ENCODE measurements at places on chromosomes 6 and 20.
A peak's percentile ranks its signal among the peaks of the same experiment; 100 is the strongest.

- DNase-seq, result no peak
Observed at GRCh38 chr6:151056230-151056907, 183.4 kb upstream of the AKAP12 start.

DNA sequence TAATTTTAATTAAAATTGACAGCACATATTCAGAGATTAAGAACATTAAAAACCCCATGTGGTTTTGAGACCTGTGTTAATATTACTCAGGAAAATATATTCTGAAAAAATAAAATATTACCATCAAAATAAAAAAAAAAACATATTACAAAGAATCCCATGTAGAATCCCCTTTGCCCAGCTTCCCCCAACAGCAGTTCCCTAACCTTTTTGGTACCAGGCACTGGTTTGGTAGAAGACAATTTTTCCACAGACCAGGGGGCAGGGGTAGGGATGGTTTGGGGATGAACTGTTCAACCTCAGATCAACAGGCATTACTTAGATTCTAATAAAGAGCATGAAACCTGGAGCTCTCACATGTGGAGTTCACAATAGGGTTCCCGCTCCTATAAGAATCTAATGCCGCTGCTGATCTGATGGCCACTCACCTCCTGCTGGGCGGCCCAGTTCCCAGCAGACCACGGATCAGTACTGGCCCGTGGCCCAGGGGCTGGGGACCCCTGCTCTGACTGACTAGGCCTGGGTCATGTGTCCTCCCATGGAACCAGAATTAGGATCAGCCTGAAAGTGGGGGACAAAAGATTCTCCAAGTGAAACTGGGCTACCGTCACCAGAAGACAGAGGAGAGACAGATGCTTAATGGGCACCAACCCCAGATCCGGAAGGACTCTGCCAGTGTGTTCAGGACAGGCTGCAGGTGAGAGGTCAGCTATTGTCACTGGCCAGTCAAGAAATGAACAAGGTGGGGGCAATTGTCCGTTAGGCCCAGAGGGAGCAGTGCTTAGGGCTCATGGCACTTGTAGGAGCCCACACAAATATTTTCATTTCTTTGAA lies 235.5 kb downstream of the PREX1 start:
- no peak for DNase-seq

GRCh38 chr6:19299129-19299528 lies 538.0 kb upstream of the ID4 start:
- DNase-seq, result no peak

DNA sequence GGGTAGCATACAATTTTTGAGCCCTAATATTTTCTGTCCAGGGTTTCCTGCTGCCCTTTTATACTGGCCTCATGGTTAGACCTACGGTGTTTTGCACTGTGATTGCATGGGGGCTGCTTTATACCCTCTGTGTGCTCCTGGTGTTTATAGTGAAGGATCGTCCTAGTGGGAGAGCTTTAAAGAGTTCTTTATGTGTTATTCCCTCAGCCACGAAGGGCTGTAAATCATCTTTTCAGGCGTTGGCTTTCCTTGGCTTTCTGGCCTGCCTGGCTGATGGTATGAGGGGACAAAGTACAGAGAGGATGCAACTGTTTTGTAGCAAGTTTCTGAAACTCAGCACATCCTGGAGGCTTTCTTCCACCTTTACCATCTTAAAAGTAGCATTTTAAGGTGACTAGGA lies 464.3 kb downstream of the EPM2A start:
- no peak for DNase-seq

GRCh38 chr6:67643281-67643680 lies 991.8 kb upstream of the ADGRB3 start:
- DNase-seq, result no peak

- DNase-seq, result no peak
Observed at GRCh38 chr6:106128981-106129781, 43.0 kb downstream of the PRDM1 start.

GRCh38 chr6:132167929-132168892 lies 217.0 kb upstream of the CCN2 start:
- DNase-seq, result no peak

- DNase-seq, result no peak
Observed at GRCh38 chr6:6969761-6970223, 138.0 kb upstream of the RREB1 start.

- DNase-seq, result no peak
Observed at GRCh38 chr20:58431134-58431533, 42.1 kb downstream of the VAPB start.

DNA sequence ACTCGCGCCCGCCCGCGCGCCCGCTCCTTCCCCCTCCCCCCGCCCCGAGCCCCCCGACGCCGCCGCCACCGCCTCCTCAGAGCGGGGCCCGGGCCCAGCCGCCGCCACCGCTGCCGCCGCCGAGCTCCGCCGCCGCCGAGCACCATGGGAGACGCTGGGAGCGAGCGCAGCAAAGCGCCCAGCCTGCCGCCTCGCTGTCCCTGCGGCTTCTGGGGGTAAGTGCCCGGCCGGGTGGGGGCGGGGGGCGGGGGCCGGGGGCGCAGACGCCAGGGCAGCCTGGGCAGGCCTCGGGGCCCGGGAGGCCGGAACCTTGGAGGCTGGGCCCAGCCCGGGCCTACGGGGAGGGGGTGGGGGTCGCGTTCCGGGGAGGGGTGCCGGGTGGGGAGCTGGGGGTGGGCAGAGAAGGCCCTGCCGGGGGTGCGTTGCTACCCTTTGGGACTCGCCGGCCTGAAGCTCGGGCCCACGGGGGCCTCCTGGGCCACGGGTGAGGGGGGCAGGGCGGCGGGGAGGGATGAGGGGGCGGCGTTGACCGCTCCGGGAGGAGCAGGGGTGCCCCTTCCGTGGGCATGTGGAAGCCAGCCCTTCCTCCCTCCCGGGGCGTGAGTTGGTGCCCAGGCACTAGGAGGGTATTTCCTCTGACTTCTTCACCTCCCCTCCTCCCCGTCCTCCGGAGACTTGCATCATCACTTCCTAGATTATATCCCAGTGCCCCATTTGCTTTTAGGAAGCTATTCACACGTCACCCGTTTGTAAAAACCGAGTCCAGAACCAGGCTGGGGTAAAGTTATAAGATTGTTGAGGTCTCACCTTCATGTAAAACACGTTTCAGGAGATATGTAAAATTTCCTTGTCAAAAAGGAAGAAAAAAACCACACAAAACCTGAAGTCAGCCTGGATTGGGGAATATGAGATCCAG lies 533 bp downstream of the ZFAND3 start:
- peak; percentile 28 for DNase-seq

DNA sequence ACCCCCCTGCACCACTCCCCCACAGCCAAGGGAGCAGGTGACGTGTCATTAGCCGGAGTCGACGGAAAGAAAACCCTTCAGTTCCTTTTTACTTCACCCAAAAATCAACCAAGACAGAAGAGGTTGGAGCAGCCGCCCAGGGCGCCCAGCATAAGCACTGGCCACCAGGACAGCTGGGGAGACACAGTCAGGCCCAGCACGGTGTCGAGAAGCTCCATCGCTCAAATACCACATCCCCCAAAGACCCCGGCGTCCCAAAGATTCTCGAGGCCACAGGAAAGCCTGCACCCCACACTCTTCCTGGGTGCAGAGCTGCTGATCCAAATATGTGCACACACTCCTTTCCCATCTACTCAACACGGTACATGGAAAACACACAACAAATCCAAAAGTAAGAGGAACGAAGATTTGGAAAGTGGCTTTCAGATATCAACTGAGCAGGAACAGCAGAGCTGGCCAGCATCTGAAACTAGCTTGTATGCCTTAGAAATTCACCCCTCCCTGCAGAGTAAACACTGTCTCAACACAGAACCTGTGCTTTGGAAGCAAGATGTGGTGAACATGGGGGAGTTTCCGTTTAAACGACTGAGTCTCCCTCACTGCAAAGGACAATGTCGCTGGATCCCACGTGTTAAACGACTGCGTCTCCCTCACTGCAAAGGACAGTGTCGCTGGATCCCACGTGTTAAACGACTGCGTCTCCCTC lies 54.6 kb downstream of the DLL1 start:
- DNase-seq, result no peak

DNA sequence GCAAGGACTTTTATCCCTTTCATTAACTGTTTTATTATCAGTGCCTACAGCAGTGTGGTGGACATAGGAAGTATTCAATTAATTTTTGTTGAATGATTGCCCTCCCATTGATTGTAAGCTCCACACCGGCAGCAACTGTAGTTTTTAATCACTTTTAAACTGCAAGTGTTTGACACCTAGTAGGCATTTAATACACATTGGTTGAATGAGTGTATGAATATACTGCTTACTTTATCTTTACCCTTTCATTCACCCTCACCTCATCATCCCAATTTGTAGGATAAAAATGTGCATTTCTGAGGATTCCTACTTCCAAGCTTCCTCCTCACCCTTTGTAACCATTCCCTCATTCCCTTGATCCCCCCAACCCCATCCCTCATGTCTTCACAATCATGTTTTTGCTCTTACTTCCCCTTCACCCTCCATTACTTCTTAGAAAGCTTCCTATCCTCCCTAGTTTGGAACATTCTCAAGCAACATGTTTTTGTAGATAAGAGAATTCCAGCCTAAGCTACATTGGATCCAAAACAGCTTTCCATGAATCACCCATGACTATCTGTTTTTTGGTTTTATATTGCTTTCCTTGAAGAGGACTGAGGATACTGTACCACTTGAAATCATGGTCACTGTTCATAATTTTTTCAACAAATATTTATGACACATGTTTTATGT lies 955 bp upstream of the SLC26A8 start:
- no peak for DNase-seq

DNA sequence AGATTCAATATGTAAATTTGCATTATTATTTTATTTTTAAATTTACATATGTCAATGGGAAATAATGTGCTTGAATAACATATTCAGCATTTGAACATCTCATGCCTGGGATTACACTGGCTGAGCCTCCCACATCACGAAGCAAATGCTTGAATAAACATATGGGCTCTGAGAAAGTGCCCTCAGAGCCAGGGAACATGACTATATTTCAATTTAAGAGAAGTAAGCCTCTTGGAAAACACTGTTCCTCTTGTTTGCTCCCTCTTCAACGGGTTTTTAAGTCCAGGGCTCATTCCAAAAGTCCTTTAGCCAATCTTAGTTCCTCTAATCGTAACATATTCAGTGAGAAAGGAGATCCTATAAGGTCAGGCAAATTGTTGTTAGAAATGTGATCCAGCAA lies 122.0 kb downstream of the GMPR start:
- no peak for DNase-seq

- DNase-seq, result no peak
Observed at GRCh38 chr6:131029626-131030297, 33.3 kb downstream of the EPB41L2 start.

DNA sequence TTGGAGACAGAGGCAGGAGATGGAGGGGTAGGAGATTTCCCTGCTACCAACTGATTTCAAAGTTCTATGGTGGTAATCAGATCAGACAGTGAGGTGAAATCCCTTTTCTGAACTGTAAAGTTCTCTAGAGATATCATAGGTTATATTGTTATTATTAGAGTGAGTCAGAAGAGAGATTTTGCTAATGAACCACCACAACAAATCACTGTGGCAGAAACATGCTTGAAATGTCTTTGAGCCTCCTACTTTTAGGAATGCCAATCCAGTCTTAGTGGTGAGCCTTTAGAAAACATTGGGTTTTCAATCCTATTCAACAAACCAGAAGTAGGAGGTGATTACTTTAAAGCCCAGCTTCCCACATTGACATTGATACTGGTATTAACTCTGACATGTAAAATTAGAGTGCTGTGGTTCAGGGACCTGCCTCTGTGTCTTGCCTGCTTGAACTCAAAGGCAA lies 136.7 kb upstream of the CNR1 start:
- no peak for DNase-seq

DNA sequence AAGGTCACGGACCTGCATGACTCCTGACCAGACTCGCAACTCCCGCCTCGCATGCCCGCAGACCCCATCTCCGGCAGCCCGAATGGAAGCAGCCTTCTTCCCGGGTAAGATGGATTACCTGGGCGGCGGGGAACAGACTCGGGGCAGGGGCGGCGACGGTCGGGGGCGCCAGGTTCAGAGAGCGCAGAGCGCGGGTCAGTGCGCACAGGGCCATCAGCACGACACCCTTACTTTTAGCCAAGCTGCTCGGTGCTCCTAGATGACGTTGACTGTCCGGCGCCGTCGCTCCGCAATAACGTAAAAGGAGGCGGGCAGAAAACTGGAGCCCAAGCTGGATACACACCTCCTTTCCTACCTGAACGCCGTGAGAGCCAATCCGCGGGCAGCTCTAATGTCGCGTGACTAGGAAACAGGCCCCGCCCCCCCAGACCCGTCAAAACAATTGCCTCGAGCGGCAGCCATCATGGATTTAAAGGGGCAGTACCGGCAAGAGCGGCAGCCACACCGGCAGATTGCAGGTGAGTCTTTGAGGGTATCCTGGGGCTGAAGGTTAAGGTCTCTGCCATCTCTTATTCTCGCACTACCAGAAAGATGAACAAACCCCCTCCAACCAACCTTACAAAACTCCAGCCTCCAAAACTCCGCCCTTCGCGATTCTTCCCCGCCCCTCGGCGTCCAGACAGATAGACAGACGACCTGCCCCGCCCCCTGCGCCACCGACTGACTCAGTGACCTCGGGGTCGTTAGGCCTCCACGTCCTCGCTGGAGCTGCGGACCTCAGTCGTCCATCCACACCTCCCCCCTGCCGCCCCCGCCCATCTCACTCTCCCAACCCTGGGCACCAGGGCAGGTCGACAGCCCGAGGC lies at the start of the genes KLC4 and MRPL2:
TSS of gene KLC4 (plus strand) at position 464 of the 866 bp plus-strand sequence. CDS start 1,705 bp downstream, outside the sequence.
TSS of gene MRPL2 (minus strand) at position 267 of the 866 bp plus-strand sequence. CDS start at position 214, 53 bp downstream.
- DNase-seq, result peak; percentile 98

DNA sequence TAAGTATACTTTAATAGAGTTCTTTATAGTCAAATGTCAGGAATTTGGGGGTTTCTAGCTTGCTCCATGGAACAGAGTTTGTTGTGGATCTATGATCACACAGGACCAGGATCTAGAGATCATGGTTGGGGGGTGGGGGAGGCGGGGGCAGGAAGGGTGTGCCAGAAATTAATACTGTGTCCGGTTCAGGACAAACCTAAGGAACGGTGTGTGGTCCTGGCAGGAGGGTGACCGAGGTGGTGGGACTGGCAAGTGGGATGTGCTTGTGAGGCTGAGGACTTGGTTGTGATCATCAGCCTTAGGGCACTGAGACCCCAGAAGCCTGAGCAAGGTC lies 27.9 kb downstream of the GSTA3 start:
- DNase-seq, result no peak

DNA sequence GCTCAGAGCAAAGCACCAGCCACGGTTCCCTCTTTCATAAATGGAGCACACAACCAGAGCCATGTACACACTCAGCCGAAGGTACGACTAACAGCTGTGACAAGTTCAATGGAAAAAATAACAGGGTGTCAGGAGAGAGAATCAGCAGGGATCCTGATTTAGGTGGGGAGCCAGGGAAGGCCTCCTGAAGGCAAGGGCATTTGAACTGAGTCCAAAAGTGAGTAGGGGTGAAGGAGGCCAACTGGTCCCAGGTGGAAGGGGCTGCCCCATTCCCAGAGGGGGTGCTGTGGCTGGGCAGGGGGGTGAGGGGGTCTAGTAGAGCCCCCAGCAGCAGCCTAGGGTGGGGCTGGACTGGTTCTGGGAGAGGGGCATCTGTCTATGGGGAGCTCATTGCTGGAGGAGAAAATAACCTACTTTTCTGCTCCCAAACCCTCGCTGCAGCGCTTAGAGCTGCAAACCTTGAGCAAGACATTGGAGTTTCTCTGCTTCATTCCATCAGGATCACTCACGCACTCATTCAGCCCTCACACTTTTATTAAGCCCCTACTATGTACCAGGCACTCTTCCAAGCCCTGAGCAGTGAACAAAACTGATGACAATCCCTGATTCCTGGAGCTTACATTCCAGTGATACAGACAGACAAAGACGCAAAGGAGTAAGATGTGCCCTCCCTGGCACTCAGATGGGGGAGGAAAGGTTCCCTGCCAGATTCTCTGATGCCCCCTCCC lies 113.5 kb downstream of the TOX2 start:
- DNase-seq, result no peak
